ENCODE measurements at places on chromosomes 5 and 9. TPM values are rescaled to one million over a fixed set of nuclear protein-coding genes. Genes with fewer than 3 reads are reported as not detected.

DNA sequence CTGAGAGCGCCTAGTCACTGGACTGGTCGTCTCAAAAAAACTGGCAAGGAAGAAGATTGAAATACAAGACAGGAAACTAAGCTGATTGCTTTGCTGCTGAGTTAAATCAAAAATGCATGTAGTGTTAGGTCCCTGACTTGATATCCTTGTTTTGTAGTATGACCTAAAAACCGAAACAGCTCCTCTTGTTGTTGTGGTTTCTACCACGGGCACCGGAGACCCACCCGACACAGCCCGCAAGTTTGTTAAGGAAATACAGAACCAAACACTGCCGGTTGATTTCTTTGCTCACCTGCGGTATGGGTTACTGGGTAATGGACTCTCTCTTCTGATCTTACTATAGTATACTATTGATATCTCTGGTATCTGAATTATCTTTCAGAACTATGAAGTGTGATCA, 4.3 kb downstream of the MTRR start:
- DNase-seq = no peak

- DNase-seq = no peak
These were observed 46.9 kb upstream of the TCERG1 start for GRCh38 chr5:146400201-146400600.

Gene FAM221B
- total RNA-seq = not detected

DNA sequence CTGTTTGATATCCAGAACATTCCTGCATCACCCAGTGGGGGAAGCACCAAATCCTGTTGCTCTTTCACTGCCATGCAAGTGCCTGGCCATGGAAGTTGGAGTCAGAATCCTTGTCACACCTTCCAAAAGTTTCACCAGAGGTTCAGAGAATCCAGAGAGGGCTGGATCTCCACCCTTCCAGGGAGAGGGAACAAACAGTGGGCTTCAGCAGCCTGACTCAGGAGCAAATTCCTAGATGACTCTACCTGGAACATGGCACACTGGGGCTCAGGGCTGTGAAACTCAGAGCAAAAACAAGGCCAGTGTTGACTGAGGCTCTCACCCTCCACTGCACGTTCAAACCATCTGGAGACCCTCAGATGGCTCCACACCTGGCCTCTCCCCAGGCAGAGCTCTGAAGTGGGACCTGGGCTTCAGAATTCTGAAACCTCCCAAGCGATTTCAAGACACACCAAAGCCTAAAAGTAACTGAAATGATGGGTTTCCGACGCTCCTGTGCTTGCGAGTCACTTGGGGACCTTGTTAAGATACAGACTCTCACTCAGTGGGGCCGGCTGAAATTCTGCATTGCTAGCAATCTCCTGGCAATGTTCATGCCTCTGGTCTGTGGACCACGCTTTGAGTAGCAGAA, 205.9 kb downstream of the AUH start:
- no peak for DNase-seq

Gene MAN2A1
- total RNA-seq = 53.1 TPM

Gene CCL21
- total RNA-seq = 1,821 TPM

DNA sequence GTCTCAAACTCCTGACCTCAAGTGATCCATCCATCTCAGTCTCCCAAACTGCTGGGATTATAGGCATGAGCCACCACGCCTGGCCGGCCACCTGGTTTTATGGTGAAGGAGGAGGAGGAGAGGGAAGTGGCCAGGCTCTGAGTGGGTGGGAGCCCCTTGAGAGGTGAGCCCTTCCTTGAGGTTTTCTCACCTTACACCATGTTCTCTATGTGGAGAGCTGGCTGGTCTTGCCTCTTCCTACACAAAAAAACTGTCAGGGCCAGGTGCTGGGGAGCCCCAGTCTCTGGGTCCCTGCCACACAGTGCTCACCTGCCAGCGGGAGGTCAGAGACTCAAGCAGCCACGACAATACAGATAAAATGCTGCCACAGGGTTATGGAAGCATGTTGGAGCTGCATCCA, 18.1 kb downstream of the SWI5 start:
- no peak for DNase-seq

DNA sequence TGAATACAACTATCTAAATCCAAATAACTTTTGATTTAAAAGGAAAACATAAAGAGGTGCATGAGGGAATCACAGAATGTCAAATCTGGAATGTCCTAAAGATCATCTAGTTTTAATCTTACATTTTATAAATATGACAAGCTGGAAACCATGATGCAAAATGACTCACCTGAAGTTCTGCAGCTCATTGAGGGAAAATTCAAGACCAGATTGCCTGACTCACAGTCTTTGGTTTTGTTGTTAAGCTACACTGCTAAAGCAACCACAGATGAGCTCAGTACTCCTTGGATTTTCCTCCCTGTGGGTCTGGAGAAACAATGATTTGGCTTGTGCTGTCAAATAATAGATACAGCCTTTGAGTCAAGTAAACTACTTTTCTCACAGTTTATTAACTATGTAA, 19.1 kb upstream of the EDIL3 start:
- DNase-seq = no peak

GRCh38 chr5:109309326-109310063, 100.3 kb downstream of the PJA2 start:
- no peak for DNase-seq

DNA sequence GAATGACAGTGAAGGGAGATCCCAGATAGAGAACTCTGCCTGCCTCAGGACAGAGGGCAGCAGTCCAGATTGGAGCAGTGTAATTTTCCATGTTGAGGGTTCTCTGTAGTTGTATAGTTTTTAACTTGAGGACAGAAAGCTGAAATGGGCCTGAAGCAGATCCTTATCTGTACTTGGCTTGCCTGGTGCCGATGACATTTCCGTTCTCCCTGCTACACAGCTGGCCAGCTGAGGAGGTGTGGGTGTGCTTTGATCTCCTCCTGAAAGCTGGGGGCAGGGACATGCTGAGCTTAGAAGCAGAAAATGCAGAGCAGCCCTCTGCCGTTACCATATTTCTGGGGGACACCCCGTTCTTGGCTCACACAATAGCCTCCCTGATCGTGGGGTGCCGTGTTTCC, 10.5 kb downstream of the GLRX start:
- peak; percentile 51 for DNase-seq

DNA sequence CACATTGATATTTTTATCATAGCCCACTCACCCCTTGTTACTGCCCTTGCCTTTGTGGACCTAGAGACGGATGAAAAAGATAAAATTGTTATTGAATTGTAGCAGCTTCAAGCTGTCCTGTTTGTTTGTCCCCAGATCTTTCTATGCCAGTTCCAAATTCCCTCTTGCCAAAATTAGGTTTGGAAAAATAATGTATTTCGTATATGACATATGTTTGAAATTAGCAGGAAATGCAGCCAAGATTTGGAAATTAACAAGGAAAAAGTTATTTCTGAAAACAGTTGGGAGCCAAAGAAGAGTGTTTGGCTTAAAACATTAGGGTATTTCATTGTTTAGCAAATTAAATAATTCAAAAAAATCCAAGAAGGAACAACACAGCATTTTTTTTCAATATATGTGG, 33.5 kb downstream of the SPATA31D1 start:
- DNase-seq = no peak

- no peak for DNase-seq
These were observed 56.4 kb upstream of the FANCC start for GRCh38 chr9:95373782-95374487.

GRCh38 chr5:79020861-79021561, 35.9 kb upstream of the ARSB start:
- DNase-seq = peak; percentile 66

Gene ANKRD20A1
- 3.1 TPM for total RNA-seq

Gene DNAJC25
- 15.2 TPM for total RNA-seq

DNA sequence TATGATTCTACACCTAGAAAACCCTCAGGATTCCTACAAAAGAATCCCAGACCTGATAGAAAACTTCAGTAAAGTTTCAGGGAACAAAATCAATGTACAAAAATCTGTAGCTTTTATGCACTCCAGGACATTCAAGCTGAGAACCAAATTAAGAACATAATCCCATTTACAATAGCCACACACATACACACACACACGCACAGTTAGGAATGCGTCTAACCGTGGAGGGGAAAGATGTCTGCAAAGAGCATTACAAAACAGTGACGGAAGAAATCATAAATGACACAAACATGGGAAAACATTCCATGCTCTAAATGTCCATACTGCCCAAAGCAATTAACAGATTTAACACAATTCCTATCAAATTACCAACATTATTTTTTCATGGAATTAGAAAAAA, 51.4 kb upstream of the CAST start:
- no peak for DNase-seq

- DNase-seq = no peak
These were observed 103.2 kb upstream of the VCAN start for GRCh38 chr5:83368319-83368718.

- DNase-seq = peak; percentile 20
These were observed 58.3 kb upstream of the TGFBR1 start for GRCh38 chr9:99046542-99047071.
